LHCN-M2 (cell line): ENCODE measurements at places on chromosomes 7 and 10.

GRCh38 chr7:1590887-1591286, 21.1 kb upstream of the PSMG3 start:
- no peak for DNase-seq

- DNase-seq, result no peak
Observed at GRCh38 chr10:114311496-114312209, 72.6 kb downstream of the VWA2 start.

DNA sequence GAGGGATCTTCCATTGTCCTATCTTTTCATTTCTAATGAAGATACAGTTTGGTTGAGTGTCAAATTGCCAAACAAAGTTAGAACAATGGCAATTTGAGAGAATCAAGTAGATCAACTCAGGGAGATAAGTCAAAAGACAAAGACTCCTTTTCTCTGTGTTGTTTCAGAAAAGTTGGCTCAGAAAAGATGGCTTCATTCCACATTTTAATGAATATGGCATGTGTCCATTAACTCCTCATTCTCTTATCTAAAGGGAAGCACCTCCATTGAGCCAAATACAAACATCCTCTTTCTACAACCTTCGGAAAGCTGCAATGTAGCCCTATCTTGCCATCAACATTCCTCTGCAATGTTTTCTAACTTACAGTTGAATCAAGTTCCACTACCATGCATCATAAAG, 939.0 kb upstream of the C7orf33 start:
- DNase-seq, result no peak

GRCh38 chr7:137753067-137753466, 93.7 kb downstream of the DGKI start:
- no peak for DNase-seq

DNA sequence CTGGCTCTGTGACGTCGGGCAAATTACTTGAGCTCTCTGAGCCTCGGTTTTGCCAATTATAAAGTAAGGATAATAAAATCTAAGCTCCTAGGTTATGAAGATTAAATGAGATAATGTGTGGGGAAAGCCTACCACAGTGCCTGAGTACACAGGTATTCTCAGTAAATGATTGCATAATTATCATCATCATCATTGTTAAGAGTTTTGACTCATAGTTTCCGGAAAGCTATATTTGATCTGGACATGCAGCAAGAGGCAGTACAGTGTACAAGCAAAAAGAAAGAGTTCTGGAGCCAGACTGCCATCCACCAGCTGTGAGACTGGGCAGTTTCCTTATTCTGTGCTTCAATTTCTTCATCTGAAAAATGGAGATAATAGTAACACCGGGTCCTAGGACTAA, 155.6 kb upstream of the YAE1 start:
- no peak for DNase-seq

DNA sequence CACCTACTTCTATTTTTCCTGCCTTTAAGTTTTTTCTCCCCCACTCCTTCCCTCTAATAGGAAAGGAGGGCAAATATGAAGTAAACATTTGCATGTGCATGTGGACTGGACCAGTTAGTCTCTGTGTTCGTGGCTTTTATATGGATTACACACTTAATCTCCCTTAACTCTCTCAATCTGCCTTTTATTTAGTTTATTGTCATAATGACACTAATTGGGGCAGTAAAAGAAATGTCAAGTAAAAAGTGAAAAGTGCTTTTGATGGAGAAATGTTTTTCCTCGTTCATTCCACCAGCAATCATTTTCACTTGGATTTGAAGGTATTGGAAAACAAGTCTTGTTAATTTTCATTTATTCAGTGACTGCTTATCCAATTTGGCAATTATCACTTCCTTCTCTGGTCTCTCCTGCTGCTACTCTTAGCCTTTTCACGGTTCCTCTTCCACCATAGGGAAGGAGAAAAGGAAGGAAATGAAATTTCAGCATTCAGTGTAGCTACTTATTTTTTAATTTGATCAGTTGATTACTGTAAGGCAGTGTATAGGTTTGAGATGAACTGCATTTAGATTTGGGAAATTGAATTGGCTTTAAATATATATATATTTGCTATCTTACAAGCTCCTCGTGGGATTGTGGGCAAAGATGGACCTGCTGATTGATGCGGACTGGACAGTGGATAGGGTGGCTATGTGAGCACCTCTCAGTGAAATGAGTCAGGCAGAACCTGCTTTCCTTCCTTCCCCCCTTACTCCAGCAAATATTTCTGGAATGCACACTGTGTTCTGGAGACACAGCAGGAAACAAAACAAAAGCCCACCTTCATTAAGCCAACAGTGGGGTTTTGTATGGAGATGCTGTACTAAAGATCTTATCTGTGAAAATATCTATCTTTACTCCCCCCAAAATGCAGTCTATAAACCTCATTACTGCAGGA, 77.5 kb downstream of the LRRC4 start:
- no peak for DNase-seq

GRCh38 chr7:153422291-153423209, 629.6 kb upstream of the DPP6 start:
- DNase-seq, result no peak

DNA sequence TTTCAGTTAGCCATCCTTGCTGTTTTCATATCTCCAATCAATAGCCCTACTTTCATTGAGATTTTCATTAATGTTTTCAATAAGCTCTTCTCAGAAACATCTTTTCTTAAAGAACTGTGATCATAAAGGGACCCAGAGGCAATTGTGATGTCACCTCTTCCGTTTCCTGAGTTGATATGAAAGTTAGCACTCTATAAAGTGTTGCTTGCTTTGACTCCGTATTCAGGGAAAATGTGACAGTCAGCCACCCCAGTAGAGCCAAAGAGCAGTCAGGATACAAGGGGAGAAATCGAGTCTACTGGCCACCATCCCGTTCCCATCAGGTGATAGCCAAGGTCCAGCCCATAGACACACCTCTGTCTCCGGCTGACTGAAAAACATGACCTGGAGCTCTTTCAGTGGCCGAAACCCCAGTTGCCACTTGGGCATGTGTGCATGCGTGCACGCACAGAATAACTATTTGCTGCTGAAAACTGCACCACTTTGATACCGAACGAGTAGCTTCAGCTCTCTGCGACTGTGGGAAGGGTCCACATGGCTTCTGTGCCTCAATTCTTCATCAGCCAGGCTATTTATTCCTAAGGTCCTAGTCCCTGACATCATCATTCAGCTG, 291.4 kb downstream of the USP6NL start:
- no peak for DNase-seq

DNA sequence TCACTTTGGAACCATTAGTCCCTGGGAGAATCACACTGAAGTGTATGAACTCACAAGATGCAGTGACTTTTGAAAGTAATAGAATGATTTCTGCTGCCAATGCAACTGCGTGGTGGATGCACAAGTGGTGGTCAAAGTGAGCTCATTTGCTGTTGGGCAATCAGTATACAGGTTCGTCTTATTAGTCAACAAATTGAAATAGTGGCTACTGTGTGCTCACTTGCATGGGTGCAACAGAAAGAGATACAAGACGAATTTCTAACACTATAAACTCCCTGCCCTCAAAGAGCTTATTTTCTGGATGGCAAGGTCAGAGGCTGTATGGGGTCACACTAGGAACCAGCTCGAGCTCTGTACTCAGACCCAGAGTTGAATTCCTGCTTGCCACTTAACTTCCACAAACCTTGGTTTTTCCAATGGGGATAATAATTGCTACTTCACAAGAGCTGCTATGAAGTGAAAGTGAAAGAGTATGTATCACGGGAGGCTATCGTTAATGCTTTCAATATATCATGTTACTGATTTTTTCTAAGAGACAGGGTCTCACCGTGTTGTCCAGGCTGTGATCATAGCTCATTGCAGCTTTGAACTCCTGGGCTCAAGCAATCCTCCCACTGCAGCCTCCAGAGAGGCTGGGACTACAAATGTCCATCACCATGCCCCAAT, 8.3 kb upstream of the BCL7B start:
- no peak for DNase-seq

GRCh38 chr10:53679666-53680065, 907.1 kb upstream of the MBL2 start:
- no peak for DNase-seq

DNA sequence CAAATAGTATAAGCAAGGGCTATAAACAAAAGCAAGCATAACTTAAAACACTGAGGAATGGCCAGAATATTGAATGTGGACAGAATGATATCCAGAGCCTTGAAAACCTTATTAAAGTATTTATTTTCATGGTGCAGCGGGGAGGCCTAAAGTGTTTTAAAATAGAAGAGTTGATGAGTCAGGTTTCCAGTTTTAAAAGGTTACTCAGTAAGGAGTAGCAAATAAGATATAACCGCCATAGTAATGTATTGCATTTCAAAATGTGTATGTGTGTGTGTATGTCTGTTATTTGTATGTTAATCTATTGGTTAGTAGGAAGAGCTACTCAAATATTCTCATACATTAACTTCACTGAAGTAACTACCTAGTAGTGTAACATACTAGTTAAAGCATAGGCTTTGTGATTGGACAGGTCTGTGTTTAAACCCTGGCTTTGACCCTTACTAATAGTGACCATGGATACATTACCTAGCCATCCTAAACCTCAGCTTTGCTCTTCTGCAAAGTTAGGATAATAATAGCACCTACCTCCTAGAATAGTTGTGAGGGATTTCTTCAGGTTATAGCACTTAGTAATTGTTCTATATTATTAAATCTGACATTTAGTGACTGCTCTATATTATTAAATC, 16.9 kb downstream of the CUTC start:
- no peak for DNase-seq

DNA sequence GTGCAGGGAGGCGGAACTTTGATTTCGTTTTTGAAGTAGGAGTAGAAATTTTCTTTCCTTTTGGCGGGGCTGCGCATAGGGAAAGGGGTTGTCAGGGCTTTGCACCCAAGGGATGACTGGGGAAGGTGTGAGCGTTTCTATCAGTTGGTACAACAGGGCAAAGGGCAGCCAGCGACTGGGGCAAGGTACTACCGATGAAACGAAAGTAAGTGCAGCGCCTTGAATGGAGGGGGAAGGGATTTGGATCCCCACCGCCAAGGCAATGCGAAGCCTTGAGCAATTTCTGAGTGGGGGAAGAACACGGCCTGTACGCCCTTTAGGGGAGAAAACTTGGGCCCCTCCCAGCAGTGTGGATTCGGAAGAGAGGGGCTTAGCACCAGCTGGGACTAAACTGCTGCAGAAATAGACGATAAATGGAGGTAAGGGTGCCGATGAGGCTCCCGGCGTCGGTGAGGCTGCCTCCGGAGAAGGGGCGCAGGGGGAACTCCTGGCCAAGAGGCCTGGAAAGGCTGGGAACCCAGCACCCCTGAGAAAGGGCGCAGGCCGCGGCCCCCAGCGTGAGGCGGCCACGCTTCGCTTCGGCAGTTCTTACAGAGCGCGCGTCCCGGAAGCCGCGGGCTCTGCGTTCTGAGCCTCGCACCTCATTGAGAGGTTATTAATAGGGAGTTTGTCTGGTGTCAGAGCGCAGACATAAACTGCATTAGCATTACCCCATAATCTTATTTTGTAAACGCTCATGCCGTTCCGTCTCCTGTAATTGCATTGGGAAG, 10.0 kb upstream of the TLX1 start:
- no peak for DNase-seq

DNA sequence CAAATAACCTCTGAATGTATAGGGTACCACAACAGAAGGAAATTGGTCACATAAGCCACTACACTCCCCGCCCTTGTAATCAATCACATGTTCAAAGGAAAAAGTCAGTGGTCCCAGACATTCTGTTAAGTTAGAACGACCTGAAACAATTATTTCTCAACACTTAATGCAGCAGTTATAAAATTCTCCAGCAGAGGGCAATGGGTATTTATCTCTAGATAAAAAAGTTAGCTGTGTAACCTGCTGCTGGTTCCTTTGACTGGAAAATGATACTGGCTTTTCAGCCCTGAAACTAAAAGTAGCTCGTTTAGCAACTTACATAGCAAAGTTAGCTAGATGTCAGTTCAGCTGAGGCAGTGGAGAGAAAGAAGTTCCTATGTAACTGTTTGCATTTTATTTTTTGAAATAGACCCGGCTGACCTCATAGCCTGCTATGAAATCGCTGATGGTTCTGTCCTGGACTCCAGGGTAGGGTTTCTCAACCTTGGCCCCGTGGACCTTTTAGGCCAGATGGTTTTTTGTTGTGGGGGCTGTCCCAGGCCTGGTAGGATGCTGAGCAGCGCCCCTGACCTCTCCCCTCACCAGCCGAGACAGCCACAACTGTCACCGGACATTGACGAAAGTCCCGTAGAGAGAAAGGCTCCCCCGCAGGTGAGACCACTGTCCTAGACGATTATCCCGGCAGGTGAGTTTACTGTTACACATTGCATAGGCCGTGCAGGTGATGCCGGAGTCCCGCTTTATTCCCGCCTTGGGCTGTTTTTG, 40.2 kb upstream of the PROSER2 start:
- peak; percentile 56 for DNase-seq

DNA sequence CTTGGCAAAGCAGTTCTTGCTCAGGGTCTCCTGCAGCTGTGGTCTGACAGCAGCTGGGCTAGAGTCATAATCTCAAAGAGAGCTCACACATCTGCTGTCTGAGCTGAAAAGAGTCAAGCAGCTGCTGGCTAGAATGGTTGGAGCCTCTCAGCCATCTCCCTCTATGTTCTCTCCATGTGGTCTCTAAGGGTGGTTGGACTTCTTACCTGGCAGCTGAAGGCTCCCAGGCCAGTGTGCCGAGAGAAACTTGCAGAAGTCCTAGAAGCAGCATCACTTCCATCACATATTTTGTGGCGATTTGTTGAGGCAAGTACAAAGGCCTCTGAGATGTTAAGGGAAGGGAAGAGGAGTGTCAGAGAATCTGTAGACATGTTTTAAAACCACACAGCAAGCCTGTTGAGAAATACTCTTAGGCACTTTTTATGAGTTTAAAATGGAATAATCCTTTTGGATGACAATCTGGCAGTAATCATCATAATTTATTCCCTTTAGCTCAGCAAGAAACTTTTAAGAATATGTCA, 93.2 kb downstream of the REEP3 start:
- DNase-seq, result peak; percentile 97

DNA sequence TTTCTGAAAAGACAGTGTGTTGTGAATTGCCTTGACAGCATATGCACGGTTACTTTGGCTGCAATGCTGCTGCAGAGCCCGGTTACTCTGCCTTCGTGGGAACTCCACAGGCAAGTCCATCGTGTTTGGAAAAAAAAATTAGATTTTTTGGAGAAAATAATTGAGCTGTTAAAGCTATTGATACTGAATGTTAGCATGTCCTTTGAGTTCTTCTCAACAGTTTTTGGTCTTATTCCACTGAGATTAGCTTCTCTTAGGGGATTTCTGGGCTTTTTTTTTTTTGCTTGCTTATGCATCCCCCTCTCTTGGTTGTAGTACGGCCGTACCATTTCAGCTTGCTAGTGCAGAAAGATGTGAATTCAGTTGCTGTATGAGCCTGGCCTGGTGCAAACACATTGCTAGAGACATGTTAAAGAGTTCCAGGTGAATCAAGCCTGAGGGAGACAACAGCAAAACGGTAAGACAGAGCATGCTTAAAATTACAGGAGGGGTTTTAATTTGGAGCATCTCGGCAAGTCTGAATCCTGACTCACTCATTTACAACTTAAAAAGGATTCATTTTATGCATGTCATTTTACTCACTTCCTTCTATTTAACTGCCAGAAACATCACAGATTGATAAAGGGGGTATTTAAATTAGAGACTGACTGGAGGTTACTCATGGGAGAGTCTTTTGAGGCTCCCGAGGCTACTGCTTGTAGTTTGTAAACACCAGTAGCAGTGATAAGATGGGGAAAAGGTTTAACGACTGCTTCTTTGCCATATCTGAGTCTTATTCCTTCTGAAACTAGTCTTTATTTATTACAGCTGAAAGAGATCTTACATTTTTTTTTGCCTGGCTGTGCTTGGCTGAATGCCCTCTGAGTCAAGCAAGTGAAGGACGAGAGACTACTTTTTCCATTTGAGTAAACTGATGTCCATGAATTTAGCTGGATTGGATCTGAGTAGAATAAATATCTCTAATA, 113.7 kb downstream of the CDK14 start:
- DNase-seq, result peak; percentile 36
